Activated CD4-positive, alpha-beta T cell treated with anti-CD3 and anti-CD28 coated beads, Interleukin-10, Interleukin-2, amounts not matched to agents 100 ng/mL and 50 ng/mL, durations not matched to agents 16 hours and 8 hours (primary cell): ENCODE measurements at places on chromosomes 7 and 10.

DNA sequence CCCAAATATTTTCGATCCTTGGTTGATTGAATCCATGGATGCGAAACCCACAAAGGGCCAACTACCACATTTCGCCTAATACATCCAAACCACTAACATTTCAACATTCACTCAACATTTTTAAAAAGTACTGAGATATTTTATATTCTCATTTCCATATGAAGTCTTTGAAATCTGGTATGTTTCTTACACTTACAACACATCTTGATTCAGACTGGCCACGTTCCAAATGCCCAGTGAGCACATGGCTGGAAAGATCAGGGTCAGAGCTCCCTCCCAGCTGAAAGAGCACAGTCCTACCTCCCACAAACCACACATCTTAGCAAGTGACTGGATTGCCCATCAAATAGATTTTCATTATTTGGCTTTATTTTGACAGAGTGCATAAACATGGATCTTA, 18.9 kb downstream of the NCAPG2 start:
- no peak for DNase-seq

- DNase-seq, result no peak
These were observed 190.3 kb downstream of the GALNT17 start for GRCh38 chr7:71322201-71322600.

DNA sequence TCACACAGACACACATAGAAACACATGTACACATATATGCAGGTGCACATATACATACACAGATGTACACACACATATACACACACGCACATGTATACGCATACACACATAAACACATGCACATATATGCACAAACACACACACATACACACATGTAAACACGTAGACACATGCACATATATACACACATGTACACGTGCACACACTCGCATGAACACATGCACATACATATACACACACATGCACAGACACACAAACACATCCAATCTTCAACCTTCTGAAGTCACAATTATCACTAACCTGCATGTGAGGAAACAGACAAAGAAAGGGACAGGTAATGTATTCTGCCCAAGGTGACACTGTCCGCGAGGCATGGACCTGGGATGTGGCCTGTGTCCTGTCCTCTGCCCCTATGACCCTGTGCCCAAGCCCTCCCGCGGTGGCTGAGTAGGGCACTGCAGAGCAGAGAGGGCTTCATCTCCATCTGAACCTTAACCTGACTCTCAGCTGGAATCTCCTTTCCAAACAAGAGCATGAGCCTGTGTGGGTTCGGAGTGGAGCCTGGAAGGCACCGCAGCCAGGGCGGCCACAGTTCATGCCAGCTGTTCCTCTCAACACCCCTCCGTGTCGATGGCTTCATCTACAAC, 660.9 kb downstream of the SDK1 start:
- no peak for DNase-seq

GRCh38 chr10:527416-527815, 162.1 kb downstream of the DIP2C start:
- no peak for DNase-seq

- peak; percentile 2 for DNase-seq
These were observed 719.5 kb downstream of the ZWINT start for GRCh38 chr10:55641601-55642000.

GRCh38 chr10:43125274-43125845, 12.9 kb upstream of the CSGALNACT2 start:
- DNase-seq, result no peak

DNA sequence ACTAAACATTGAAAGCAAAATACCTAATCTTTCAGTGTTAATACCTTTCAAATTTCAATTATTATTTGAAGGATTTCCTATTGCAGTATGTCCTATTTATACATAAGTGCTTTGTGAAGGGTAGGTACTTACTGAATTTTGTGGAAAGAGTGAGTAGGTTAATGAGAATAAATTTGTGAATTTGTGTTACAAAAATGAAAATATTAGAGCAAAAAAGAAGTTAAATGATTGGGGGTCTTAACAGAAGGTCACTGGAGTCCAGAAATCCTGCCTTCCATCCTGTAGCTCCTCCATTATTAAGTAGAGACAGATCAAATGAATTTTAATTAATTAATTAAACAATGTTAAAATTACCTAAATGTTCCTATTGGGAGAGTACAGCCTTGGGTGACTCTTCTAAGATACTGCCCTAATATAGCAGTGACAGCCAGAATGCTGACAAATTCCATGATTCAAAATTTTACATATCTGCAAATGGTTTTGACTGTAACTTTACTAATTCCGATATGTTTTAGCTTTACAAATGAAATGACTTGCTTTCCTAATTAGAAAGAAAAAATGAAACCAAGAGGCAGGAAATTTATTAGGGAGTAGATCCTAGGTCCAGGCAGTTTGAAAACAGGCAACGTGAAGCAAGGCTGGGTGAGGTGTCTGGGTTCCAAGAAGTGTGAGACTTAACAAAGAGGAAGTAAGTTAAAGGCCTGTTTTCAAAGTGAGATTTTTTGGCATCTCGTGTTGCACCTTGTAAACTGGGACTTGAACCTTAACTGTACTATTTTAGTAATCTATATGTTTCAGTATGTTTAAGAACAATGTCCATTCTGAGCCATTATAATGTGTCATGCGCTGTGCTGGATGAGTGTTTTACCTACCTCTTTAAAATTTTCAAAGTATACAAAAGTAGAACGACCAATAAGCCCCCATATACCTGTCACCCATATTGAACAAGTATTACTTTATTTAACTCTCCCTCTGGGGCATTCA, 1.5 kb downstream of the PIK3CG start:
- peak; percentile 69 for DNase-seq

- DNase-seq, result no peak
These were observed 58.8 kb downstream of the ZNF518A start for GRCh38 chr10:96188916-96189315.

- no peak for DNase-seq
These were observed 108.1 kb downstream of the ITGB8 start for GRCh38 chr7:20438694-20439376.

GRCh38 chr7:45118292-45118691, 6.8 kb upstream of the TBRG4 start:
- no peak for DNase-seq

DNA sequence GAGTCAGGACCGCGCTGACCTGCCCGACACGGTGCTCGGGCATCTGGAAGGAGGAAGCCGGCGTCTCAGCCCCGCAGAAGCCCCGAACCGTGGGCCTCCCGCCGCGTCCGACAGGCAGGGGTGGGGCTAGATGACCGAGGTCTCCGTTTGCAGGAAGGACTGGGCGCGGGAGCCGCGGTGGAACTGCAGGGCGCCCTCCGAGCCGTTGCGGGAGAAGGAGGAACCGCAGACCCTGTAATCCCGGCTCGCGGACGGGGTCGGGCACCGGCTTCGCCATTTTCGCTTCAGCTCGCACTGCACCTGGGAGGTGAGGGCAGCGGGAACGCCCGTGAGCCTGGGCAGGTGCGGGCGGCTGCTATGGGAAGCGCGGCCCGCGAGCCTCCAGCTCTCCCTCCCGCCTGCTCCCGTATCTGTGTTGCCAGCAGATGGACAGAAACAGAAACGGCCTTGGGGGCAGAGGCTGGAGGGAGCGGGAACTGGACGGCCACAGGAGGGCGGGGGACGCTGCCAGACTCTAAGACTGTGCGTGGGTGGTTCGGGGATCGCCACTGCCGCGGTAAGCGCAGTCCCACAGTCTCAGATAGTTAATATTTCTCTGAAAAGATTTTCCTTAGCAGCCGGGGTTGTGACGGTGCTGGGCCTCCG, 114.1 kb downstream of the VIPR2 start:
- no peak for DNase-seq
